ENCODE measurements at places on chromosomes 11 and 22.
A peak's percentile ranks its signal among the peaks of the same experiment; 100 is the strongest.

DNA sequence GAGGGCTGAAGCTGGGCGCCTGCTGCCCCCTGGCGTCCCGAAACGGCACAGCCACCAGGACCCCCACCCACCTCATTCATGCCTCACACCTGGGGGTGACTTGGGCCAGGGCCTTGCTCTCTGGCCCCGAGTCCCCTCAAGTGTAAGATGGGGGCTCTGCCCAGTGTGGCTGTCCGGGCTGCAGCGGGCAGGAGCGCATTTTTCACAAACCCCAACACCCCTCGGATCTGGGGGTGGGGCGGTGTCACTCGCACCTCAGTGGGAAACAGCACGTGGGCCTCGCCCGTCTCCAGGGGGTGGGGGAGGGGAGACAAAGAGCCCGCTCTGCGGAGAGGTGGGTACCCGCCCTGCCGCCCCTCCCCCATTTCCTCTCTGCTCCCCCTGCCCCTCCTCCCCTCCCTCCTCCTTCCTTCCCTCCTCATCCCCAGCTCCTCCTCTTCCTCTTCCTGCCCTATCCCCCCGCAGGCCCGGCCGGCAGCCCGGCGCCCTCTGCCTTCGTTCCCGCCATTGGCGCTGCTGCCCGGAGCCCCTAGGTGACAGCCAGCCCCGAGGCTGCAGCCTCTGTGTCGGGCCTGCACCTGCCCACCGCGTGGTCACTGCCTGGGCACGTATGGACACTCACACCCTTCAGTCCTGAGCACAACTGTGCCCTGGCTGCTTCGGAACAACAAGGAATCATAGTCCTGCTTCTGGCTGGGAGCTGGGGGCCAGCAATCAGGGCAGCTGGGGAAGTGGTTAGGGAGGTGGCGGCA, 6.8 kb upstream of the CDKN1C start:
- DNase-seq: no peak

GRCh38 chr11:62383822-62384221, 35.0 kb upstream of the SCGB1A1 start:
- DNase-seq: no peak

- no peak for DNase-seq
Measured at GRCh38 chr22:46378426-46379065, 43.0 kb downstream of the TRMU start.

DNA sequence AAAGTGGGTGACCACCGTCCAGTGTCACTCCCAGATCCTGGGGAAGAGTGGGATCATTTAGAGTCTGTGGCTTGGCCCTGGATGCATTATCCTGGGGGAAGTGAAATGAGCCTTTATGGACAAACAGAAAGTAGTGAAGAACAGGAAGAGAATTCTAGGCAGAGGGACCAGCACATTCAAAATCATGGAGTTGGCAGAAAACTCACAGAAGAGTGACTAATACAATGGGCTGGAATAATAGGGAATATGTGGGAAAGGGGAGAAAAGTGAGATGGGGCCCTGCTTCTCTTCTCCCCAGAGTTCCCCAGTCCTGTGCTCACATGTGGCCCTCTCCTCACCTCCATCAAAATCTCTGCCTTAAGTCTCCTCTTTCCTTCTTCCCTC, 84.3 kb downstream of the CCDC81 start:
- DNase-seq: no peak

- no peak for DNase-seq
Measured at GRCh38 chr22:27317971-27318428, 483.6 kb downstream of the MN1 start.

DNA sequence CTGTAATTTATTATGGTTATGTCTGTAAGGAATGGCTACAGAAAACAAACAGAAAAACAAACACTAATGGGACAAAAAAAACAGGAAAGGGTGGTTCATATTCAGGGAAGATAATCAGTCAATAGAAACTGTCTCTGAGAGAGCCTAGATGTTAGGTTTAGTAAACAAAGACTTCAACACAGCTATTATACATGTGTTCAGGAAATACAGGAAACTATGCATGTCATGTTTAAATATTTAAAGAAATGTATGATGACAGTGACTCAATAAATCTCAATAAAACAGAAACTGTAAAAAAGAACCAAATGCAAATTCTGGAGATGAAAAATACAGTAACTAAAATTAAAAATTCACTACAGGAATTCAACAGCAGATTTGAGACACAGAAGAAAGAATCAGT, 76.0 kb downstream of the PACS1 start:
- no peak for DNase-seq

- DNase-seq: no peak
Measured at GRCh38 chr11:62400281-62400680, 18.6 kb upstream of the SCGB1A1 start.

DNA sequence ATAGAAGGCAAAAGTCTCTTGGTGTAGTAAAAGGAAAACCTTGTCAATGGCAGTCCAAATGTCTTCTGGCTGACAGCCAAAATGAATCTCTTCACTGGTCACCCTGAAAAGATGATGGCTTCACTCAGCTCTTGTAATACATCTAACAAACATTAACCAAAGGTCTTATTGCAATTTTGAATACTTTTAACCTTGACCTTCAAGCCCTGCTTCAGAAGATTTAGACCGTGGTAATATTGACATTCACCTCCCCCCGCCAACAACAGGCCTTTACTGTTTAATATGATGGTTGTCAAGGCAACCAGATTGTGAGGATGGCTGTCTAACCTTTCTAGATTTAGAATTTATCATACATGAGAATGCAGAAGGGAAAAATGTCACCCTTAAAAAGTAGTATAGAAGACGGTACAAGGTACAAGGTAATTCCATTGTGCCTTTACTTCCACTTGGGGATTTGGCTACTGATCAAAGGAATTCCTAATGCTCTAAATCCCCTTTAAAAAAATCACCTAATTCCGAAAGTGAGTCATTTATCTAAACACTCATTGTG, 342.3 kb downstream of the LARGE1 start:
- DNase-seq: no peak

DNA sequence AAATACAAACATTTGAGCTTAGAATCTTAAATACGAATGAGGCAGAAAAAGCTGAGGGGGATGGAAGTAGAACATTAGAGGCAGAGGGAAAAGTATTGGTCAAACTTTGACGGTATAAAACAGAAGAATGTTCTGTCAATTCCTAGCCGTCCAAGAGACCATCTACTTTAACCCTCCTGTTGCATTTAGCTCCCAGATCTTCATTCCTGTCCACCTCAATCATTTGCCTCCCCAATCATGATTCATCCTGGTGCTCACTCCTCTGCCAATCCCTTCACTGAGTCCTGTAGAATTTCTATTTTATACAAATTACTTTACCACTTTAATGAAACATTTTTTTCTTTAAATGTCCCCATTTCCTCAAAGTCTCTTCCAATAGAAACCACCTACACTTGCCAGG, 28.2 kb downstream of the C2CD3 start:
- no peak for DNase-seq

DNA sequence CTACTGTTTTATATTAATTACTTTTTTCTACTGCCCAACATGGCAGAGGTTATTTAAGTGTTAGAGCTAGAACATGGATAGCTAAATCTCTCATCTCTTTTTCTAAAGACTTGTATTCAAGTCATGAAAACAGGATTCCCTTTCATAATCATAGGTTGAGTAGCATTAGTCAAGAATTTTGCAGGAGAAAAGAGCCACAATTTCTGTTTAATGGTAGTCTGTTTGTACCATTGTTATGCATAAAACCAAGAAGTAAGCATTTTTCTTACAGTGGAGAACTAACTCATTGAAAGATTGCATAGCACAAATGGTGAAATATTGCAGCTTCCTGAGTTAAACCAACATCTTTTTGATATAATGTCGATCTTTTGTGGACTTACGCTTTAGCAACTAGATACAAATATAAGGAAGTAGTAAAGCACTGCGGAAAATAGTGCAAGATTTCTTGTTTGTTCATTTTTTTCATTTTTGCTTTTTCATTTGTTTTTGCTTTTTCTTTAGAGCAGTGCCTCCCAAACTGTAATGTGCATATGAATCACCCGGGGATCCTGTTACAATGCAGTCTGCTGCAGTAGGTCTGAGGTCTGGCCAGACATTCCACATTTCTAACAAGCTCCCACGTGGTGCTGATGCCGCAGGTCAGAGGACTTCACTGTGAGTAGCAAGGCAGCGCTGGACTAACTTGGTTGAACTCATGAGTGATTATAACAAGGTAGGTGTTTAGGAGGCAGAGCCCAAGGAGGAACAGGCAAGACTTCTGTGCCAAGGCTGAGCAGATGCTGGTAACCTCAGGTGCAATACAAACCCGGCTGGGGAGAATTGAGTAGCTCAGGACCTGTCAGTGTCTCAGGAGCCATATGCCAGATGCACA, 4.6 kb downstream of the ETS1 start:
- DNase-seq: peak; percentile 82

DNA sequence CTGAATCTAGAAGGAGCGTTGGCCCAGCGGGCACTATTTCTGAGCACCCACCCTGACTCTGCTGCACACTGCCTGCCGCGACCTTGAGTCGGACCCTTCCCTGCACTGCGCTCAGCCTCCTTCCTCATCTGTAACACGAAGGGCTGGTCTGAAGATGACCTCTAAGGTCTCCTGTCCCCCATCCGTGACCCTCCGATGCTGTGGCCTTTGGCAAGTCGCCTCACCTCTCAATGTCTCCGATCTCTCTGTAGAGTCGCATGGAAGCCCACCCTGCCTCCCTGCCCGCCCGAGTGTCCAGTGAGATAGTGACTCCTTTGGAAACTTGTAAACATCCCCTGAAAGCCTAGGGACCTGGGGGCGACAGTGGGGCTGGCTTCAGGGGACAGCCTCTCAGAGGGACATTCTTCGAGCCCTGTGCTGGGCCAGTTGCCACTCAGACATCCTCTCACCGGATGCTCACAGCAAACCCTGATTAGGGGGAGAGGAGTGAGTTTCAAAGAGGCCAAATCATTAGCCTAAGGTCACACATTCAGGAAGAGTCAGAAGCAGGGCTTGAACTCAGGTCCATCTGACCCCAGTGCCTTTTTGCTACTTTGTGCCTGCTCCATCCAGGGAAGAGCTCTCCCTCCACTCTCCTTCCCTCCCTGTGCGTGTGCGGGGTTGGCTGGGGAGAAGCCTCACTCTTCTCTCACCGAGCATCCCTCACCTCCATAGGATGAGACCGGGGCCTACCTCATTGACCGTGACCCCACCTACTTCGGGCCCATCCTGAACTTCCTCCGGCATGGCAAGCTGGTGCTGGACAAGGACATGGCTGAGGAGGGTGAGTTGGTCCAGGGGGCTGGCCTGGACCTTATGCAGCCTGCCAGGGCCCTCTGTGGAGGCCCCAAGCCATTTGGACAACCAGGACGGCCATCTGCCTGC, 1.1 kb downstream of the KCTD17 start:
- DNase-seq: no peak

- DNase-seq: no peak
Measured at GRCh38 chr11:15932417-15932816, 423.9 kb downstream of the SOX6 start.

DNA sequence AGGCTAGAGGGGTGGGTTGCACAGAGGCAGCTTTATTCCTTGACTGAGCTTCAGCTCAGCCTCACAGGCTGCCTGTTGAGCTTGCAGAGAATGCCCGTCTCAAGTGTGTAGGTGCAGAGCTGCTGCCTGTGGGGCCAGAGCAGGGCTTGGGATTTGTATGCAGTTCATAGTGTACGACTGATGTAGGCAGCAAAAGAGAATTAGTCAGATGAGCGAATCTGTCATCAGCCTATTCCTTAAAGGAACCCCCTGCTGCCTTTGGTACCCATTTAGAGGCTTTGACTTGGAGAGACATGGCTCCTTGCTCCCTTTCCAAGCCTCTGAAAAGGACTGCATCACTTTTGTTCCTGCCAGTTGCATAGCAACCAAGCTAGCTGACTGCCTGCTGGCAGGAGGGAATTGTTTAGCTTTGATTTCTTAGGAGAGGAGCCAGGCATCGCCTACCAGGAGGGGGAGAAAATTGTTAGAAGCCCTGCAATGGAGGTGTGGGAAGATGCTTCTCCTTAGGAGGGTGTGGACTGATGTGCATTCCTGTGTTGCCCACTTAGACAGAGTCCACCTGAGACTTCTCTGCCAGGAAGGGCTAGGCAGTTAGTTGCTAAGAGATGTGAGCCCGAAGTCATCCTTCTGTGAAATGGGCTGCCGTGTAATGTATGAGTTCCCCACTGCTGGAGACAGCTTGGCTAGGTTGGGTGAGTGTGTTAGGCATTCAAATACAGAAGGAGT, 10.9 kb downstream of the ACO2 start:
- no peak for DNase-seq

DNA sequence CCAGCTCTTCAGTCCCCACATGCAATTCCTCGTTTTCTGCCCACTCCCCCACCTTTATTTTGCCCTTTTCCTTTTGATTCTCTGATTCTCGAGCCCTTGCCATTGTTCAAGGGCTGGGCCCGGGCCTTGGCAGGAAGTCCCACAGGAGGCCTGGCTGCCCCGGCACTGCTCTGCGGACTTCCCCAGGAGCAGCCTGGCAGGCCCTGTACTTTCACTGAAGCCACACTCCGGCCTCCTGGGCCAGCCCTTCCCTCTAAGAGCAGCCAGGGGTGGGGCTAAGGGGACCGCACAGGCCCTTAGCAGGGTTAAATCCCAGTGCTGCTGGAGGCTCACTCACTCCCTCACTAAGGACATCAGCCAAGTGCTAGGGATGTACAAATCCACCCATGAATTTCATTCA, 4.1 kb downstream of the LRRC32 start:
- DNase-seq: no peak

- DNase-seq: no peak
Measured at GRCh38 chr11:65437436-65438227, 15.0 kb downstream of the NEAT1 start.

DNA sequence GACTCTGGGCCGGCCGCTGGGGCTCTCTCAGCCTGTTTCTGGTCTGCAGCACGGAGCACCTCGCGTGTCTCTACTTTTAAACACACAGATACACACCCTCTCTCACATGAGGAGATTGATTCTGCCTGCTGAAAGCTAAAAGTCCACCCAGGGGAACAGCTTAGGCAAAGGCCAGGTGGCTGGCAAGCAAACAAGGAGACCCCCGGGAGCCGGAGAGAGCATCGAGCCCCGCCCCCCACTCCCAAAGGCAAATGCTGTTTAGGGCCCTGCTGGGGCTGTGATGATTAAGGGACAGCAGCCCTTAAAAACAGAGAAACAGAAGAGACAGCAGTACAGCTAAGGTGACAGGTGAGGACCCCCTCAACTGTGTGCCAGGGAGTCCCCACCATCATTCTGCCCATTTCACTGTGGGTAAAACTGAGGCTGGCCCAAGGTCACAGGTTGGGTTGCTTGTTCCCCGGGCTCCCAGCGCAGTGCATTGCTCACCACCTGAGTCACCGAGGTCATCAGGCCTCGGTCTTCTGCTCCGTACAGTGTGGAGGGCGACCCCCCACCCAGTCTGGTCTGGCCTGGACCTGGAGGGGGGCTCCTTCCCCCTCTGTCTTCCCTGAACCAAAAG, 6.8 kb downstream of the CABP7 start:
- DNase-seq: no peak

DNA sequence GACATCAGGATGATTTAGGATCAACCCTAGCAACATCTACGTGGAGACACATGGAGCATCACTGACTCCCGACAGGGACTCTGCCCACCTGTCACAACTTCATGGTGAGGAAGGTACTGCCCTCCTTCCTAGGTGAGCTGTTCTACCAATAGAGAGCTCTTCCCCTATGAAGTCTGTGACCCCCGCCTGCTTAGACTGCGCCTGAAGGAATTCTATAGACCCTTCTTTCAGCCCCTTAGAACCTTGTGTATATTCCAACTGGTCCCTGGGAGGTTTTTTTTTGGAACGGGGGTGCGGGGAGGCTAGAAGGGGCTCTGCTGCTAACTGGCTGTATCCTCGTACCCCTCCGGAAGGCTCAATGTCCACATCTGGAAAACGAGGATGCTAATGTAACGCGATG, 566 bp downstream of the INTS4 start:
- no peak for DNase-seq

GRCh38 chr11:44498089-44498871, 67.2 kb upstream of the CD82 start:
- DNase-seq: no peak

Measured in amniotic stem cell (primary cell).